ENCODE measurements at places on chromosomes 4 and X.

- no peak for DNase-seq
Measured at GRCh38 chr4:157992038-157992705, 180.7 kb downstream of the GASK1B start.

DNA sequence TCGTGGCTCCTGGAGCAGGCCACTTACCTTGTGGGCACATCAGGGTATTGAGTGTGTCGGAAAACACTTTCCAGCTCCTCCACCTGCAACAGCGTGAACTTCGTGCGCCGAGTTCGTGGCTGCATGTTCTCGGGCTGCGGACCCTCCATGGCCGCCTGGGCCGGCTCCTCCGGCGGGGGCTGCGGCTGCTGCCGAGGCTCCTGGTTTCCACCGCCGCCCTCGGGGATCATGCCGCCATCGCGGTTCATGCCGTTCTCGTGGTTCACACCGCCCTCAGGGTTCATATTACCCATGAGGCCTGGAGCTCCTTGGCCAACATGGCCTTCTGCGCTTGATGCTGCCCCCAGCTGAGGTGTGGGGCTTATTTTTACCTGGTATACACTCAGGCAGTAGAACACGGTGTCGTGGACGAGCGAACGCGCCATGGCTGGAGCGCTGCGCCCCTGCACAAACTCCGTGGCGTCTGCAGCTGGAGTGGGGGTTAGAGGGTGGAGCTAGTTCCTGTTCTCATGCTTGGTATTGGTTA, at the start of gene RHOXF1:
TSS of gene RHOXF1 (minus strand) at position 476 of the 526 bp plus-strand sequence. CDS start at position 425, 51 bp downstream.
- no peak for DNase-seq

DNA sequence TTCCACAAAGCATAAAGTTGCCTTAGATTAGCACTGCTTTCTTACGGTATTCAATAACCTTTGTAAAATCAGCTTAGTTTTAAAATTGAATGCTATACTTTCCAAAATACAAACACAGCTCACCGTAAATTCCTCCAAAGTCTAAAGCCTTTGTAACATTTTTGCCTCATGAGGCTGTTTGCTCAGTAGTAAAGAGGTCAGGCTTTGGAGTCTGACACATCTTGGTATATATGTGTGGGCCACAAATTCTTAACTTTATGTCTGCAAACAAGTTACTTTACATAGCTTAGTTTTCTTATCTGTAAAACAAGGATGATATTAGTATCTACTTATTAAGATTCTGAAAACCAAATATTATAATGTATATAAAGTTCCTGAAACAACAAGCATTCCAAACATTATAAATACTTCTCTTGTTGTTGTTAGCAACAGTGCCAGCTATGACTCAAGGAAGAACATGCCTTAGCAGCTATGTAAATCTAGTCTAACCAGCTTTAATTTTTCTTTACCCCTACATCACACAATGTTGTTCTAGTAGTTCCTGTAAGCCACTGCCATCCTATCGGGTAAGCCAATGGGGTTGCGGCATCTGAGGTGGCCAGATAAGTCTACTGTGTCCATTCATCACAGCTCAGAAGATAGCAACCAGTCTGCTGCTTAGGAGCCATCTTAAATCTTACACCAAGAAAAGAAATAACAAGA, 709.0 kb downstream of the KLHL13 start:
- DNase-seq = no peak

DNA sequence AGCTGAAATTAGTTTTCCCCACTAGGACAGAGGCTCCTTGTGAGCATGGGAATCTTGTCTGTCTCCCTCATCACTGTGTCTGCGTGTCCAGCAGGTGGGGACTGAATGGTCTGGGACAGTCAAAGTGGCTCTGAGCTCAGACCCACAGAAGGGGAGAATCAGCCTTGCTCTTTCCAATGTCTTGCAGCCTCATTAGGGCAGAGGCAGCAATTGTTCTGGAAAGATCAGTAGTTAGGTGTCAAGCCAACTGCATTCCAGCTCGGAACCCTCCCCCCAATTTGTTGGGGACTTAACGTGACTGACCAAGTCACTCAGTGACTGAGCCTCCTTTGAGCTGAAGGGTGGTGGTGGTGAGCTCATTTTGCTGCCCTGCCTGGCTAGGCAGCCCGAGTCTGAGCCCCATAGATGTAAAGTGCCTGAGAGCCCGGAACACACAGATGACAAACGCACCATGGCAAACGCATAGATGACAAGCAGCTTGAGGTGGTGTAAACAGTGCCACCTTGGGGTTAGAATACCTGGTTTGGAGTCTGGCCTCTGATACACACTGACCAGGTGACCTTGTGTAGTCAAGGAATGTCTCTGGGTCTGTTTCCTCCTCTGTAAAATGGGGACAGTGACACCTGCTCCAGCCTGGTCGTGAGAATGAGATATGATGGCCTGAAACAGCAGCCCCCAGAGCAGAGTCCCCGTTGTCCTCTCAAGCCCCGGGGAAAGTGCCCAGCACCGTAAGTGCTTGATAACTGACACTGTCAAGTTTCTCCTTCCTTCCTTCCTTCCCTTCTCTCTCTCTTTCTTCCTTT, 2.7 kb upstream of the SORCS2 start:
- no peak for DNase-seq

DNA sequence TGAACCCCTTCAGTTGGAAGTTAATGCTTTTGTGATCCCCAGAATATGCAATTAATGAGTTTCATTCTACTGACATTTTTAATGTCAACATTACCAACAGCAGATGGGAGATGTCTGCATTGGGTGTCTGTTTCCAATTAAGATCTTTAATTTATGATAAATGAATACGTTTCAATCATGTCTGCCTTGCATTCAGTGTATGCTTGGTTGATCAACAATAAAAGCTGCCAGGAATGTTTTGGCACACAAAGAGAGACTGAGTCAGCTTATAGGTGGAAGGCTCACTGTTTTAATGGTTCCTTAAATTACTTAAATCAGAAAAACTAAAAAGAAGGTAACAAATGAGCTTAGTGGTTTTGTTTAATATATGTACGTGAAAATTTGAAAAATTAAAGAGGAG, 359.9 kb upstream of the CNKSR2 start:
- DNase-seq = no peak

DNA sequence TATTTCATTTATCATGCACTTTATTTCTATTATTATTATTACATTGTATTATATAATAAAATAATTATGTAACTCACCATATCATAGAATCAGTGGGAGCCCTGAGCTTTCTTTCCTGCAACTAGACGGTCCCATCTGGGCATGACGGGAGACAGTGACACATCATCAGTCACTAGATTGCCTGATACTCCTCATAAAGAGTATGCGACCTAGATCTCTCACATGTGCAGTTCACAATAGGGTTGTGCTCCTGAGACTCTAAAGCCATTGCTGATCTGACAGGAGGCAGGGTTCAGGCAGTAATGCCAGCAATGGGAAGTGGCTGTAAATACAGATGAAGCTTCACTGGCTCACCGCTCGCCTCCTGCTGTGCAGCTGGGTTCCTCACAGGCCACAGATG, 62.3 kb downstream of the DMD start:
- DNase-seq = no peak

- no peak for DNase-seq
Measured at GRCh38 chr4:42050516-42051249, 60.4 kb downstream of the SLC30A9 start.

DNA sequence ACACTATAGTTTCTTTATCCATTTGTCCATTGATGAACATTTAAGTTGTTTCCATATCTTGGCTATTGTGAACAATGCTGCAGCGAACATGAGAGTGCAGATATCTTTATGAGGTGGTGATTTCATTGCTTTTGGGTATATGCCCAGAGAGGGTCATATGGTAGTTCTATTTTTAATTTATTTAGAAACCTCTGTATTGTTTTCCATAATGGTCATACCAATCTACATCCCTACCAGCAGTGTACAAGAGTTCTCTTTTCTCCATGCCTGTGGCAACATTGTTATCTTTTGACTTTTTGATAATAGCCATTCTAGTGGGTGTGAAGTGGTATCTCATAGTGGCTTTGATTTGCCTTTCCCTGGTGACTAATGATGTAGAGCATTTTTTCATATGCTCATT, 48.8 kb downstream of the EDA start:
- DNase-seq = no peak

DNA sequence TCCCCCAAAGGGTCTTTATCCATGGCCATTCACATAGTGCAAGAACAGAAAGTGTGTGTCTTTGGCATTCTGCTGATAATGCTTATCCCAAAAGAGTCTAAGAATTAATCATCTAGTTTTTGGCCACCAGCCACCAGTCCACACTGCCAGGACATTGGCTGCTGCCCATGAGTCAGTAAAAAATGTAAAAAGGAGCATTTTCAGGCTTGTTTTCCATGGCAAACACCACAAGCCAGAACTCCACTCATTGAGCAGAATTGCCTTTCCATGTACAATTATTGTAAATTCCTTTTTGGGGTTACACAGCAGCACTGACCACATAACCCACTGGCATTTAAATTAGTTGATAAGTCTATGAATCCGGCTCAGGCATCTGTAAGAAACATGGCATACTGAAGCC, 89.2 kb upstream of the PRDX4 start:
- DNase-seq = no peak

- DNase-seq = no peak
Measured at GRCh38 chr4:25442863-25443307, 65.8 kb downstream of the ANAPC4 start.

- no peak for DNase-seq
Measured at GRCh38 chr4:35463251-35463952, 780.9 kb downstream of the ARAP2 start.

- no peak for DNase-seq
Measured at GRCh38 chr4:47819178-47819577, 18.7 kb downstream of the CORIN start.

- no peak for DNase-seq
Measured at GRCh38 chr4:57220734-57221133, 110.5 kb upstream of the IGFBP7 start.

DNA sequence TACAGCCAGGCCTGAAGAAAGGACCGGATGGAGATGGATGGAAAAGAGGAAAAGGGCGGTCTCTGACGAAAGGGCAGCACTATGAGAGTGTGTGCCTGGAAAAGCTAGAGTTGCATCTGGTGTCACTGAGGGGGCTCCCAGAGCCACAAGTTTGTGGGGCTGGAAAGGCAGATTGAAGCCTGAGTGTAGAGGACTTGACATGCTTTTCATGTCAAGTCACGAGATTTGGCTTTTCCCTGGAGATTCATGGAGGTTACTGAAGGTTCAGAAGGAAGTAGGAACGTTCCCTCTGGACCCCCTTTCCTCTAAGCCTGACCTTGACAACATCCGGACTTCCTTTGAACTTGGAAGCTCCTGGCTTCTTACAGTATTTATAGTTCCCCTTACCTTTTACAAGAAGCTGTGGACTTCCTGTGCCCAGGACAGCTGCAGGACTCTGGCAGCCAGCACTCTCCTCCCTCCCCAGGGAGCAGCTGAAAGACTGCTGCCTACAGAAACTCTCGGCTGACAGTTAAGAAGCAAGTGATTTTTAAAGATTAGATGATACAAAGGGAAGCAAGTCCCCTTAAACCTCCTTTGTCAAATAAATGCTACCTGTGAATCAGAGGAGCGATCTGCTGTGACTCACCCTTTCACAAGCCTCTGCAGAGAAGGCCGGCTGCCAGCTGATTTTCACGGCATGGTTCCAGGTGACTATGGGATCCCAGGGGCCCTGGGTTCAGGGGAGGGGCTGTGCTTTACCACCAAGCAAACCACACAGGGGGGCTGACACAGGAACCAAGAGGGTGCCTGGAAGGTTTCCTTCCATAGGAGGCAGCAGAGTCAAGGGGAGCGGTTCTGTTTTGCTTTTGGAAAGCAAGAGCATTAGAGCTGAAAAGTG, 72.9 kb upstream of the STIM2 start:
- DNase-seq = peak; percentile 5

DNA sequence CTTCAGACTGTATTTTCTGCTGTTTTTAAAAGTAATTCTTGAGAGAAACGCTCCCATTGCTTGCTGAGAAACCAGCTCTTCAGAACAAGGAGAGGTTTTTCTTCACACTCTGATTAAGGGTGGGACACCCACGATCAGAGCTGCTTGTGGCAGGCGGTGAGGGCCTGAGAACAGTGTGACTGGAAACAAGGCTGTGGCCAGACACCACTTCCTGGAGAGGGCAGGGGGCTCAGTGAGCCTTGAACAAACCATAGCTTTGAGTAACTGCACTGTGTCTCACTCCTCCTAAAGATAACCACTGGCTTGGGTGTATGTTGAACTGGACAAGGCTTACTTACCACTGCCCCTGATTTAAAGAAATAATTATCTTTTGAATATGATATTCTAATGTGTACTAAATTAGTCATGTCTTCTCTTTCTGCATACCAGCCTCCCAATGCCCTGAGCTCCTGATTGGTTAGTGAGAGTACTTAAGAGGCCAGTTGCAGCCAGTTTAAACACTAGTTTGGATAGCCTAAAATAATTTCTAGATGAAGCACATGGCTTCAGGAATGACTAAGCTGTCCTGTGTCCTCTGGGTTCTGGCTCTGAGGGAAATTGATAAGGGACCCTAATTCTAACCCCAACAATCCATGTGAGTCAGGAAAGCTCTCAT, 3.7 kb upstream of the GPR82 start:
- DNase-seq = no peak

- no peak for DNase-seq
Measured at GRCh38 chr4:100280807-100281206, 90.5 kb upstream of the DDIT4L start.

DNA sequence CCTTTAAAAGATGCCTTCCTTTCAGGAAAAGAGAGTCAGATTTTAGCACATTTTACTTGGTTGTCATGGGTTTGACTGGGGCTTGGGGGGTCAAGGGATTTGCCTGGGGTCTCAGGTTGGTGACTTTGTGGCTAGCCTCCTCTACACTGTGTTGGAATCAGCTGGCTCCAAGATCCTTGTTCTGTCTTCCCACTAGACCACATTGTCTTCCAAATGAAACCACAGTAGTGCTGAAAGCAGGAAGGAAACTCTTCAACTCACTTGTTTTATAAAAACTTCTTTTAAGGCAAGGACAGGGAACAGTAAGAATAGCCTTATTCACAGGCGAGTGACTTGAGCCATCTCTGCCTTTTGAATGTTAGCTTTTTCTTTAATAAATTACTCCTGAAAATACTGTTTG, 37.0 kb upstream of the OTUD4 start:
- DNase-seq = no peak

- DNase-seq = no peak
Measured at GRCh38 chrX:78527263-78527662, 131.9 kb downstream of the RTL3 start.

- DNase-seq = no peak
Measured at GRCh38 chr4:170938588-170938987, 848.8 kb upstream of the AADAT start.

GRCh38 chr4:1403591-1404572, 2.4 kb downstream of the NKX1-1 start:
- no peak for DNase-seq

- DNase-seq = no peak
Measured at GRCh38 chrX:108033890-108034289, 11.0 kb upstream of the VSIG1 start.

DNA sequence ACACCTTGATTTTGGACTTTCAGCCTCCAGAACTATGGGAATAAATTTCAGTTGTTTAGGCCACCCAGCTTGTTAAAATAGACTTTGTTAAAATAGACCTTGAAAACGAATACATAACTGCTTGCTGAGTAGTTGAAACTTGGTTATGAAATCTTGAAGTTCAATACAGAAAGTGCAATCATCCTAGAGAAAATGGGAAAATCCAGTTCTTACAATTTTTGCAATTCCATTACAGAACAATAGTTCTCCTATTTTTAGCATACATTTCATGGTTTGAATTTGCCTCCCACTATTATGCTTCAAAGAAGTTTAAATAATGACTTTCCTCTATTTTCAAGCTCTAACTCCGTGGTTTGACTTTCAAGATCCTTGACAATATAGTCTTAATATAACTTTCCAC, 10.5 kb downstream of the TLR1 start:
- no peak for DNase-seq

- no peak for DNase-seq
Measured at GRCh38 chr4:109451544-109452273, 18.1 kb downstream of the SEC24B start.

Data from NCI-H187 treated with DMSO at 0.1 percent for 48 hours (cell line).